Kidney (tissue), 22 donors: ENCODE measurements at places on chromosomes 5 and 9.

- DNase-seq: no peak
Observed at GRCh38 chr5:10621832-10622231, 58.0 kb downstream of the ANKRD33B start.

DNA sequence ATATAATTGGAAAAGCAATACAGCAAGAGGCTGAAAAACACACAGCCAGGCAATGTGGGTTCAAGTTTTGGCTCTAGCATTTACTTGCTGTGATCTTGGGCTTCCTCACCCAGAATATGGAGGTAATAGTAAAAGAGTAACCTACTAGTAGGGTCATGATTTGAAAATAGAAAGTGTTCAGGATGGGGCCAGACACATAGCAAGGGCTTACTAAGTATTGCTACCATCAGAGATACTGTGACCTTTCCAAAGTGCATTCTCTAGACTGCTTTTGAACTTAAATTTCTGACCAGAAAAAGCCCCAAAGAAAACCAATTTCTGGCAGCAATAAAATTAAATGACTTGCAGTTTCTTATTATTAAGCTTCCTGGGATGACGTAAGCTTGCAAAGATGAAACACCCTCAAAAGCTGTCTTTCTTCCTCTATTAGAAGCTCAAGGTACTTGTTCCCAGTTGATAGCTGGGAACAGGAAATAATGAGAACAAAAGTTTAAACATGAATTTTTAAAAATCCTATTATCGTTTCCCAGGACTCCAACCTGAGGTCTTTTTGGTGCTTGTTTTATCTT, 20.3 kb downstream of the SLC45A2 start:
- no peak for DNase-seq

DNA sequence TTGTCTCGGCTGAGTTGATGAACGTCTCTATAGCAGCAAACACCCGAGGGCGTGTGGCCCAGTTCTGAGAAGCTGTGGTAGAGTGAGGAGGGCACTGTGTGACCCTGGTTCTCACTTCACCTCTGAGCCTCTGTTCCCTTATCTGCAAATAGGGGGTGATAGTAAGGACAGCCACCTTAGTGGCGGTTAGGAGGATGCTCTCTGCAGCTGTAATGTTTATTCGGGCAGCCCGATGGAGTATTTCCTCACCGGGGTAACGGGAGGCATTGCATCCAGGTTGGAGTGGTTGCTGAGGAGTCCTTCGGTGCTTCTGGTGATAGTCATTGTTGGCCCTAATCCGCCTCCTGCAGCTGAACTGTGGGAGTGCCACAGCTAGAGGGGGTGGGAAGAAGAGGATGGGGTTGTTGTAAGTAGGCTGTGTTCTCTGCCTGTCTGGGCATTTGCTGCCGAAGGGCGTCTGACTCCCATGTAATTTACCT, 13.9 kb downstream of the PRRC2B start:
- DNase-seq: peak; percentile 39

DNA sequence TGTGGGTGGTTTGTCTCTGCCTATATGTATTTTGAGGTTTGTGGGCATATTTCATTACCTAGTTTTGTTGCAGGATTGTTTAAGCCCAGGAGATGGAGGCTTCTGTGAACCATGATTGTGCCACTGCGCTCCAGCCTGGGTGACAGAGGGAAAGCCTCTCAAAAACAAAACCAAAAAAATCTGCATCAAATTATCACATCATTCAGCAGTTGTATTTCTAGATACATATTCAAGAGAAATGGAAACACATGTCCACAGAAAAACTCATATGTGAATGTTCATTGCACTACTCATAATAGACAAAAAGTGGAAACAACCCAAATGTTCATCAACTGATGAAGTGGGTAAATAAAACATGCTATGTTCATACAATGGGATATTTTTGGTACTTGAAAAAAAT, 29.9 kb downstream of the HSPA4 start:
- no peak for DNase-seq

DNA sequence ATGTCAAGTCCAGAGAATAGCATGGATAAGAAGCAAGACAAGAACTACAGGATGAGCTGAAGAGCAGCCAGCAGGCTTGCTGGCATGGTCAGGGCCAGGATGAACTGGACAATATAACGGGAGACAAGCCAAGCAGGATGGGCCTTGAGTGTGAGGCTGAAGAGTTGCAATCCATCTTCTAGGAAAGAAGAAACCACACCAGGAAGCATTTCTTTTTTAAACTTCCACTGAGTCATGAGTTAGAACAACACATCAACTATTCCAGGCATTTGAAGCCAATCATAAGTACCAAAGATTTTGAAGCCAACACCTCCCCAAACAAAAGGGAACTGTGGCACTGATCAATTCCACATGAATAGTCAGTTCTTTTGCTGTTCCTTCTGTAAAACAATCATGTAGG, 27.3 kb downstream of the SLC31A2 start:
- no peak for DNase-seq

DNA sequence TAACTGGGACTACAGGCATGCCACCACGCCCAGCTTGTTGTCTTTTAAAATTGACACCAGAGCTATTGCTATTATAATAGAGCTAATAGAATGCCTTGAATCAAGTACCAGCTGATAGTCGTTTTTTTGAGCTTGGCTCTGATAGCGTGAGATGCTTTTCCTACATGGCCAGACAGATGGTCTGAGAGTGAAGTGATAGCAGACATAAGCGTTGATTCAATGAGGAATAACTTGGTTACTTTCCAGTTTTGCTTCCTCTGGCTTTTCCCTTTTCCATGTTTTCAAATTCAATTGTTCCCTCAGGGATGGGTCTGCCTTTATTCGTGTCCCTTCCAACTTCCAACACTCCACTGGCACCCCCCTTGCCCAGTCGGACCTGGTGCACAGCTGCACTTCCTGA, 15.4 kb downstream of the AGXT2 start:
- DNase-seq: no peak

DNA sequence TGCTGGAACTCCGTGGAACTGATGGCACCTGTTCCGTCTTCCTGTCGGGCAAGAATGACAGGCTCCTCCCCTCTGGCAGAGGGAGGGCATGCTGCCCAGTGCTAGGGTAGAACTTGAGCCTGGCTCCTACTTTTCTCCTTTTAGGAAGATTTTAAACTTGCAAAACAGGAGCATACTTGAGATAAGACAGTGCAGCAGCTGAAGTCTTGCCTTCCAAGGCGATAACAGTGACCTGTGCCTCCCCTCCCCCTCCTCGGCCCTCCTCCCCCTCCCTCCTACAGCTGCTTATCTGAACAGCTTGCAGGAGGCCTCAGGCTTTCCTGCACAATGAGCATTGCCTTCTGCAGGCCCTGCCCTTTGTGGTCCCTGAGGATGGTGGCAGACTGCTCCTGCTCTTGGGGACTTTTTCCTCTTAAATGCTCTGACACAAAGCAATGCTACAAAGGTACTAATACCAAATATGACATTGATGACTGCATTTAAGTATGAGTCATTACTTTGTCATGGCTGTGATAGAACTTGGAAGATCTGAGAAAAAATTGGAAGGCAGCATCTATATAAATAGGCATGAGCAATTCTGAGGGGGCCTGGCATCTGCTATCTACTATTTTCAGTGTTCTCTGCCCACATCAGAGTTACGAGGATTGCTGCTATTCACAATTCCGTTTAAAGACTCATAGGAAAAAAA, 2.0 kb downstream of the GADD45G start:
- peak; percentile 75 for DNase-seq
